ENCODE measurements at places on chromosomes 5 and 9.

GRCh38 chr5:81019748-81020147, 59.6 kb downstream of the RASGRF2 start:
- no peak for DNase-seq

DNA sequence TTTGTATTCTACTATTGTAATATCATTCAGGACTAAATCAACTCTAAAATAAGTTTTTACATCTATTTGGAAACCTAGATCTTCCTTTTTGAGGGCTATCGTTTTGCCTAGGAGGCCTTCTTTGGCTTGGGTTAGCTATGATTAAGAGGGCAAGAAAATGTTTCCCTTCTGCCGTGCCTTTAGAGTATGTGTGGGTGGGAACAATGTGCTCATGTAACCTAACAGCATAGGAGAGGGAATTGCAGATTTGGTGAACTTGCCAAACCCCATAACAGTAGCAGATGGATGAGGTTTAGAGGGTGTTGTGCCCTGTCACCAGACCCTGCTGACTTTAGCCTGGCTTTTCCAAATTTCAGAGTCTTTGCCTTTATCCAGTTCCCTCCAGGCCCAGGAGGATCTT, 339.0 kb downstream of the ADGRV1 start:
- DNase-seq, result no peak

DNA sequence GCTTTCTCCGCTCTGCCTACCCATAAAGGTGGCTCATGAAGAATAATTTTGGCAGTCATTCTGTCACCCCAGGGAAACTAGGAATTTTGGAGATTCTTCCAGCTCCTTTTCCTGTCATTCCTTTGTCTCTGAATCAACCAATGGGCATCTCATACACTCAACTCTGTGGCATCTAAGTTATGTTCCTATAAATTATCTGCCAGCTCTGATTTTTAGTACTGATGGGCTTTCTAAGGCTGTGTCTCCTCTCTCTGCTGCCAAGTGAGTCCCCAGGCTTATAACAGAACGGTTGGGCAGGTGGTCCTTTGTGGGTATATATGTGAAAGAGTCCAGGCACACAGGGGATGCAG, 226.8 kb downstream of the NMUR2 start:
- no peak for DNase-seq

GRCh38 chr5:16750445-16750844, 133.6 kb upstream of the RETREG1 start:
- DNase-seq, result no peak

Measured in T follicular helper cell (primary cell).